Hepatocyte (in vitro differentiated cells): ENCODE measurements at places on chromosomes 16 and 17. TPM values are rescaled to one million over a fixed set of nuclear protein-coding genes. Genes with fewer than 3 reads are reported as not detected.

ENPP7 gene
- total RNA-seq, result 21.3 and 22.2 TPM in 2 replicates

SULT1A2 gene
- total RNA-seq, result 0.60 and 1.8 TPM in 2 replicates

CMTM1 gene
- 1.4 TPM in 1 of 2 replicates, not detected in the other for total RNA-seq

GRCh38 chr17:32590974-32591373 lies 104.2 kb downstream of the CDK5R1 start:
- no peak for DNase-seq

B4GALNT2 gene
- 1.3 and 2.2 TPM in 2 replicates for total RNA-seq

CLDN6 gene
- 258 and 297 TPM in 2 replicates for total RNA-seq
